ENCODE measurements at places on chromosomes 3 and 15.

- no peak for DNase-seq
These were observed 266.8 kb downstream of the ABHD5 start for GRCh38 chr3:43957553-43957952.

DNA sequence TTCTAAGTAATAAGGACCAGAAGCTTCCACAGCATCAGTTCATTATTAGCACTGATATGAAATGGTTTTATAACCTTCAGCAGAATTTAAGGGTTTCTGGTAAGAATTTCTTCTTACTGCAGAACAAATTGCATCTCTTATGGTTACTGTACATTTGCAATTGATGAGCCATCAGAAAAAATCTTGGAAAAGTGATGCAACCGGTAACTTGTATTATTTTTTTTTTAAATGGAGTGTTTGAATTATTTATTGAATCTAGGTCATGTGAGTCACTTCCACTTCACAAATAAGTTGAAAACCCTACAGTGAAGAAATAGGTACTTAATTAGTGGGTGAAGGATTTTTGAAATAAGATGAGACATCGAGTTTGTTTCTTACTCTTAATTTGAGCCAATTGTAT is 786.0 kb downstream of the TUSC7 start:
- no peak for DNase-seq

DNA sequence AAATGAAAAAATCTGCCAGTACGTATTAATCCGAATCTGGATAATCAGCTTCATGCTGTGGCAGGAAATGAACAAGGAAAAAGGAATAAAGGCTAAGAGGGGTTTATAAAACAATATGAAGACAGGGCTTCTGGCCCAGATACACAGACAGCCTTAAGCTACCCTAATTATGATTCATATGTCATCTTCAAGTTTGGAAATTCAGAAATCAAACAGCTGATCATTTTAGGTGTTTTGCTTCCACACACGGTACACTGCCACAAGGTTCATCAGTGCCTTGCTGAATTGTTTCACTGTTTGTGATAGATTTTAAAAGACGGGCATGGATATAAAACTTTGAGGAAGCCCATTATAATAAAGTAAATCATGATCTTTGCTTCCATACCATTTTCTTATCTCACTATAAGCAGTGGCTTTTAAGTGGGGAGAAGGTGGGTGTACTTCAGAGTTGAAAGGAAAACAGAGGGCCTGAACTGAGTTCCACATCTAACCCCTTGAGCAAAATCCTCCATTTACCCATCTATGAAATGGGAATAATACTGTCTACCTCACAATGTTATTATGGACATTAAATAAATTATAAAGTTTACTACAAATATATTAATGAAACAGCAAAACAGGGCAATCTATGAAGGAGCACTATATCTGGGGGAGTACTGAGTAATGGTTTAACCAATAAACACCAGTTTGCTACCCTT is 15.7 kb downstream of the GTPBP8 start:
- DNase-seq, result no peak

DNA sequence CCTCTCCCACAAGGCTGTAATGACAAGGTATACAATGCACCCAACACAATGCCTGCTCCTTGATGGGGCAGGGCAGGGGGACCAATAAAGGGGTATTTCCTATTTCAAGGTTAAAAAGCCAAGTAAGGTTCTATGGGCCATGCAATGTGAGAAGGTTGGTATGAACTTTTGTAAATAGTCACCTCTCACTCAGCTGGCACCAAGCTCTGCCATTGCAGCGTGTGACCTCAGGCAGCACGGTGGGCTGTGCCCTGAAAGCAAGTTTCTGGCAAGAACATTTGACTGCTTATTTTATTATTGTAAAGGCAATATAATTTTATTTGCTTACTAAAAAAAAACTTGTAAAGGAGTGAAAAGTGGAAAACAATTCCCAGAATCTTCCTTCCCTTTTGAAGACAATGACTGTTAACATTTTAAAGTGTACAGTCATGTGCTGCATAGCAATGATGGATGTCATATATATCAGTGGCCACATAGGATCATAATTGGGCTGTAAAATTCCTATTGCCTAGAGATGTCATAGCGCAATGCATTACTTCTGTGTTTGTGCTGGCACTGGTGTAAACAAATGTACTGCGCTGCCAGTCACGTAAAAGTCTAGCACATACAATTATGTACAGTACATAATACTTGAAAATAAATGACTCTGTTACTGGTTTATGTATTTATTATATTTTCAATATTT is 167.3 kb upstream of the RORA start:
- DNase-seq, result no peak

DNA sequence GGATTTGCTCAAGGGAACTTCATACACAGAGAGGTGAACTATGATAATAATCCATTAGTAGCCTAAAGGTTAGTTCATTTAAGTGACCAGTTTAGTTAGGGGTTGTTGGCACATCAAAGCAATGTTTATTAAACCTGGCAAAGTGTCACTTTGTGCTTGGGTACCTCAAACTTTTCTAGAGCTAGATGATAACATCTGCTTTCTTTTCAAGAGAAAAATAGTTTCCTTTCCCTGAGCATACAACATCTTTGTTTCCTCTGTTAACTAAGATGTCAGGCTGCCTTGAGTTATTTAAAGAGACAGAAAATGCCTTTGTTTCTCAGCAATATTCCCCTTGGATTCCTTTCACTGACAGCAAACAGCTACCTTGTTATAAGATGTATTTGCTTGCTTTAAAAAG is 26.7 kb upstream of the SMAD3 start:
- no peak for DNase-seq

DNA sequence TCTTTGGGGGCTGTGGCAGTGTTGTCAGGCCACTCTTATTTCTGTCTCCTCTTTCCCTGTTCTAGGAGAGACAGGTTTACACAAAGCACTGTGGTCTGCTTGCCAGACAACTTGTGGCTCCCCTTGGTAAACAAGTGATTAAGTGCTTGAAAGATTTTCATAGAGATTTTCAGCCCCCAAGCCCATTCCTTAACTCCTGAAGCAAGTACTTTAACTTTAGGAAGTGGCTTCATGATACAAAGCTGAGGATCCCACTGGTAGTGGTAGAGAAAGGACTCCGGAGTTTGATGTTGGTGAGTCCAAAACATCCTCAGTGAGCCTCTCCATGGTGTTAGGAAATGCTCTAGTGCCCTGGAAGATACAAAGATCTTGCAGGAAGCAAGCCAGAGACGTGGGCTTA is 12.0 kb downstream of the ZBTB38 start:
- no peak for DNase-seq

DNA sequence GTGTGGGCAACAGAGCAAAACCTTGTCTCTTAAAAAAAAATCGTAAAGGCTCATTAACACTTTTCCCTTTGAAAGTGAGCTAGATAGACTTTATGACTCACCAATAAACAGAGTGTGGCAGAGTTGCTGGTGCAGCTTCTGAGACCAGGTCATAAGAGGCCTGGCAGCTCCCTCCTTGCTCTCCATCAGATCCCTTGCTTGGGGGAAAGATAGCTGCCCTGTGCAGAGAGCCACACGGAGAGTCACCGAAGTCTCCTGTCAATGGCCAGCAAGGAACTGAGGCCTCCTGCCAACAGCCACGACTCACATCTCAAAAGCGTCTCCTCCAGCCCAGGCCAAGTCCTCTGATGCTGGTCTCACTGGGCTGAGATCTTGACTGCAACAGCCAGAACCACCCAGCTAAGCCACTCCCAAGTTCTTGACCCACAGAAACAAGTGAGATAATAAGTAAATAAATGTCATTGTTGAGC is 8.7 kb upstream of the GP9 start:
- no peak for DNase-seq

- DNase-seq, result no peak
These were observed 12.2 kb downstream of the TM4SF4 start for GRCh38 chr3:149486726-149487125.

GRCh38 chr15:55515491-55515890 is 7.5 kb upstream of the DNAAF4 start:
- no peak for DNase-seq

DNA sequence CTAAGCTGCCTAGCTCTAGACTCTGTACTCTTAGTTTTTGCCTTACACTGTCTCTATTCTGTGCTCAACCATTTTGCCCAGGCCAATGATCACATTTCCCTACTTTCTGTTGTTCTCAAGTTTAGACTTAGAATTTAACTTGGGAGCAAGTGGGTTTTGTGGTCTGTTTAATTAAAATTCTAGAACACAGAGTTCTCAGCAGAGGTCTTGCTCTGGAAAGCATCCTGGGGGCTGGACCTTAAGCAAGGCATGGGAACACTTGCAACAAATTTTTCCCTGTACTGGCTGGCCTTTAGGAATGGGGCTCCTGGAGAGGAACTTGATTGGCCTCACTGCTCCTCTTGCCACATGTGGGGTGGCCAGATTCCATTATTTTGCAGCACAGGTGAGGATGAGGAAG is 236.3 kb upstream of the LRTM1 start:
- DNase-seq, result no peak

DNA sequence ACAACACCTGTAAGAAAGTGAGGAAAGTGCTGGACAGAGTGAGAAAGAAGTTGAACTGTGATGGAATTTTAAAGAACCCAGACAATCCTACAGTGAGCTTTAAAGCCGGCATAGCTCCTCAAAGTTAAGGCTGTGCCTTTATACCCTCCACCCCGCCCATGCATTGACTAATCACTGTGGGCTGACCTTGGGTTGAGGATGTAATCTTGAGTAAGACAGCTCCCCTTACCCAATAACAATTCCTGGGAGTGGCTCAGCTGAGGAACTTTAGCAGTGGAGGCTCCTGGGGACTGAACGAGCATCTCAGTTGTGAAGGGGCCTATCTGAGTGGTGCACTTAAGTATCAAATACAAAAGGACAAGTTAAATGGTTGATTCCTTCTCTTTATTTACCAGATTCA is 35.7 kb upstream of the ZNF770 start:
- no peak for DNase-seq

DNA sequence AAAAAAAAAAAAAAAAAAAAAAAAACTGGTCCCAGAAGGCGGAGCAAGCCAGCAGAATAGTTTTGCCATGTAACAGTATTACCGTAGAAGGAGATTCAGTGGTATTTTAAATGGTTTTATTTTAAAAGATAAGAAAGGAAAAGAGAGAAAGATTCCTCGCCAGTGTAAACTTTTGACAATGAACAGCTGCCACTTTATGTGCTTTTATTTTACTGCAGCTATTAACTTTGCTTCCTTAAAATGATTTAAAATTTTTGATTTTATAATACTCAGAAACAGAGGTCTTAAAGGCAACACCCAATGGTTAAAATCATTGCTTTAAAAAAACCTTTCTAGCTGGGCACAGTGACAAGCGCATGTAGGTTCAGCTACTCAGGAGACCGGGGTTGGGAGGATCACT is 46.8 kb downstream of the TMCO5A start:
- no peak for DNase-seq

All from stimulated activated CD8-positive, alpha-beta memory T cell treated with anti-CD3 and anti-CD28 coated beads, Interleukin-4, amount 100 ng/mL, for 1 hour (primary cell).